ENCODE measurements at places on chromosomes 4 and X. TPM values are rescaled to one million over a fixed set of nuclear protein-coding genes. Genes with fewer than 3 reads are reported as not detected.

Gene BGN
- total RNA-seq = 76.5 TPM

Gene PDK3
- 74.8 TPM for total RNA-seq

DNA sequence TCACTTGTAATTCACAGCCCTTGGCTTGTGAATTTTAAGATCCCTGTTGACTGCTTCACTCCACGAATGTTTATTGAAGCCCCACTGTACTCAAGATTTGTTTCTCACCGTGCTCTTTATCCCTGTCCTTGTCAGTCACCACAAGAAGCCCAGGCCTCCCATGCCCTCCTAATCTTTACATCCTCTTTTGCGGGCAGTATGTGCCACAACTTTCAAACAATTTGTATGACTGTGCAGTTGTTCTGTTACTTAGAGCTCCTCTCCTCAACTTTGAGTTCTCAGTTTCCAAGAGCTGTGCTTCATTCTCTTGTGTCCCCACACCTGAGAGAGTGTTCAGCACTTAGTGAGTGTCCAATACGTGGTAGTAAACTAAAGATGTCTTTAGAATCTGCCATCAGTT lies 467.7 kb downstream of the NKX6-1 start:
- DNase-seq = no peak

GRCh38 chr4:75370576-75370975 lies 143.6 kb downstream of the RCHY1 start:
- no peak for DNase-seq

GRCh38 chr4:11232015-11232414 lies 196.7 kb downstream of the HS3ST1 start:
- no peak for DNase-seq

DNA sequence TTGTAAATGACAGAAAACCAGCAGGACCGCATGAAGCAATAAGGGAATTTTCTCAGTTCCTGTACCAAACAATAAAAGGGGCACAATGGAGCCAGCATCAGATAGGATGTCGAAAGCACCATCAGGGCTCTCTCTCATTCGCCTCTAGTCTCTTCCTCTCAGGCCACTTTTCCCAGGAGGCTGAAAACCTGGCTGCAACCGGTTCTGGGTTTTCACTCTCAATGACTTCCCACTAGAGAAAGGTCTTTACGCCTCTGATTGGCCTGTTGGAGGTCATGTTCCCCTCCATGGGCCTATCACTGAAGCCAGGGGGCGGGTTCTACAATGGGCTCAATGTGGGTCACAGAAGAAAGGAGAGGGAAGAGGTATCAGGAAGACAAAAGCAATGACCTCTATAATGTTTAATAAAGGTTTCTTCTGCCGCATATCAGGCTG lies 29.3 kb downstream of the ZNF827 start:
- DNase-seq = peak; percentile 87

DNA sequence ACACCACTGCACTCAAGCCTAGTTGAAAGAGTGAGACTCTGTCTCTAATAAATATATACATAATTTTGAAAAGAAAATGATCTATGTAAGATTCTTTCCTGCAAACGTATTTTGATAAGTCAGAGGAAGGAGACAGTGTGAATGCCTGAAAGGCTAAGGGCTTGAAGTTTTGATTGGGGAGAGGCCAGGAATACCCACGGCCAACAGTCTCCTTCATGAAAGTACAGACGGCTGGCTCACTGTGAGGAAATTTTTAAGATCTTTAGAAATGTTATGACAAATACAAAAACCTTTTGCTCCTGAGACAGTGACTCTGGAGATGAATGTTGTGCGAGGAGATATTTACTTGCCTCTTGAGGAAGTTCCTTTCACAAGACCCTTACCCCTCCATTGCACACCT lies 111.4 kb upstream of the KLHL13 start:
- no peak for DNase-seq

DNA sequence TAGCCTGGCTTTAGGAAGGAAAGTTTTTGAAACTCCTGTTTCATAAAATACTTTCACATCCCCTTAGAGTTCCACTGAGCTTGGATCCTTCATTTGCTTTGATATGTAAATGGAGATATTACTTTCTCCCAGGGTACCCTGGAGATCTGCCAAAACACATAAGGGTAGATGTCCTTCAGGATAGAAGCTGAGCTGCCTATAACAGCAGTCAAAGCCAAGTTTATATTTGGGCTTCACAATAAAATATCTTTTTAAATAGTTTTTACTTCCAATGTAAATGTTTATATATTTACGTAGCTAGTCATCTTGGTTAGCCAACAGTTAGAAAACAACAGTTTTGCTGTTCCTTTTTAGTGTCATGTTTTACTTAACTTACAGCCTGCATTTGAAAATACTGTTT lies 742.3 kb upstream of the POU3F4 start:
- DNase-seq = no peak
